ENCODE measurements at places on chromosomes 12 and 14.

DNA sequence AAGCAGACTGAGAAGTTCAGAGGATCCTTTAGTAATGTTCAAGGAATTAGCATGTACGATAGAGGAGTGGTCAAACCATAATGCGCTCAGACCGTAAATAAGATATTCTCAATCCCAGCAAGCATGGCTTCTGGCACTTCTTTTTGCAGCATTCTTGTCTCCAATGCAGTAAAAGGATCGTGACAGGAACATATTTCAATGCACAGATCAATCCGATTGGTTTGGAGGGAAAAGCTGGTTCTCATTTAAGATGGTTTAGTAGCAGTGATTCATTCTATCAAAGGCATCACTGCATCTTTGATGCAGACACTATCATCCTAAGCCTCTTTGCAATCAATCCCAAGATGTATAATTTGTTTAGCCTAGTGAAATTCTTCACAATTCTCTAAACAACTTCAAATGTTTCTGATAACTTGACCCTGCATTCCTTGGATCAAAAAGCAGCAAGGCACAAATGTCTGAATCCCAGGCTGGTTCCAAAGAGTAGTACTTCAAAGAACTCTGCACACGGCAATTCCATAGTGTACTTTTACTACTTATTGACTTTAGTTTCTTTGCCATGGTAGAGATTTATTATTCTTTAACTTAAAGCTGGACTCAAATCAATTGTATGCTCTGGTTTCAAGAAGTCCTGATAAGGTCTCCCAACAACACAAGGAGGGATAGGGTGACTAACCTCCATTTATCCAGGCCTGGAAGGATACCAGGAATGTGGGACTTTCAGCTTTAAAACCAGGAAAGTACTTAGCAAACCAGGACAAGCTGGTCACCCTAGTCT, 96.8 kb upstream of the MDM1 start:
- DNase-seq = no peak

GRCh38 chr12:124565656-124566160, 1.7 kb downstream of the NCOR2 start:
- no peak for DNase-seq

GRCh38 chr14:90137807-90138206, 76.0 kb downstream of the KCNK13 start:
- no peak for DNase-seq

- no peak for DNase-seq
Observed at GRCh38 chr14:103206836-103207387, 83.7 kb downstream of the TNFAIP2 start.

DNA sequence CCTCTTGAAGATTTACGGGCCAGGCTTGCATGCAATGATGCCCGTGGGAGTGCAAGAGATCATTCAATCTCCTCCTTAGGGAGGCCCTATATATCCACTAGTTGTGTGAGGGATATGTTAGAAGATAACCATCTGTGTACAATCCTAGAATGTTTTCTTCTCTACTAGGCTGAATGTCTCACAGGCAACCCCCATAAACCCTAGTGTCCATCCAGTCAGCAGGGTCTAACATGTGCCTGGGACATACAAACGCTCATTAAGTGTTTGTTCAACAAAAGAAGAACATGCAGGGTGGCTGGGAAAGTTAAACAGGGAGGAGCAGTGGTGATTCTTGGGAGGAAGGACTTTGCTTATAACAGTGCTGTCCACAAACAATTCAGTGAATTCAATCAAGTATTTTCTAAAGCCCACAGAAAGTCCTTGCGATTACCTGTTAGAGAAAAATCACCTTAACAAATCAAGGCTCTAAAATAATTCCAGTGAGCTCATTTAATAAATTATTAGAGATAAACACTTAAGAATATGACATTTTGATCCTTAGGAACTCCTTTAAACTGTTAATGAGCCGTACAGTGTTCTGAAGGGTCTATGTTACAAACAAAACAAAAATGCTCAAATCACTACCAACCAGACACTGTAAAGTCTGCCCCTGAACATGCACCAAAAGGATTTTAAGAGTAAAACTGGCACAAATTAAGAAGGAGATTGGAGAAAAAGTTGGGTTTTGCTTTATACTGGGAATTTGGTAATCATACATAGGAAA, 96.6 kb upstream of the FERMT2 start:
- no peak for DNase-seq

DNA sequence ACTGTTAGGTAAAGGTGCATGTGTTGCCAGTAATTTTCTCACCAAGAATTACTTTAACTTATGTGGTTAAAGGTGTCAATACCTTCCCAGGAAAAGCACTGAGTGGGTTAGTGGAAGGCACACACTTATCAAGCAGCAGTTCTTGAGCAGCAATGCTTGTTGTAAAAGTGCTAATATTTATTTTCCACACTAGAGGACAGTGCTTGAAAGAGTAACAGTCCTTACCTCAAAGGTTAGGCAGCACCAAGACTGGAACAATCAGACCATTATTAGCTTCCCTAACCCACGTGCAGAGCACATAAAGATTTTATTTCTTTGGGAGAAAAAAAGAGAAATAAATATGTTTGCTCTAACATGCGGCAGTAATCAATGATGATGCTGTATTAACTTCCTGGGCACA, 48.8 kb upstream of the KRR1 start:
- DNase-seq = no peak

DNA sequence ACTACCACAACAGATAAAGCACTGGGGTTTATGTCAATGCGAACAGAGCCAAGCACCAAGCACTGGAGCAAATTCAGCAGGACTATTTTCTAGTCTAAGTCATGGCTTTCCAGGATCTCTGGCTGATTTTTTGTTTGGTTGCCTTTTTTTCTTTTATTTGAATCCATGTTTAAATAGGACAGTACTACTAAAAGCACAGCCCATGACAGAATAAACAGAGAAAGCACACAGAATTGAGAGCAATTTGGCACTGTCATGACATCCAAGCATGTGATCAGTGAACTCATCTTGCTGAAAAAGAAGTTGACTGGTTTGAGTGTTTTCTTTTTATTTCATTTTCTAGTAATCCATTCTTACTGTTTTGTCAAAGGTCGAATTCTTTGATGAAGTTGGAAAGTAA, 23.1 kb upstream of the RERG start:
- no peak for DNase-seq

- no peak for DNase-seq
Observed at GRCh38 chr12:115149685-115150378, 465.9 kb upstream of the TBX3 start.

- DNase-seq = no peak
Observed at GRCh38 chr12:1503281-1503711, 91.1 kb downstream of the FBXL14 start.

DNA sequence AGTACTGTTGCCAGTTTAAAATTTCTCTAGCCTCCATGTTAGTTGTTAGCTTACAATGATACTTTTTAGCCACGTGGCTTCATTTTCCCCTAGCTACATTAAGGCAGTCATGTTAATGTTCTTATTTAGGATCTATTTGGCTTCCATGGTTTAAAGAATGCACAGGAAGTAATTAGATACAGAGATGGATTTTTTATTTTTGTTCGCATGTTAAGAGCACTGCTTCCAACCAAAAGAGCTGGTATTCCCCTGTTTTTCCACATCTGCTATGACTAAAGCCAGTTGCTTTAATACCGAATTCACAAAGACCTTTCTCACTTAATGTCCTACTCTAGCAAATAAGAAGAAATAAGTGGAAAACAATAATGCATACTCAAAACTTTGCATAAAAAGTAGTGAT, 45.1 kb downstream of the PRORP start:
- no peak for DNase-seq

- DNase-seq = no peak
Observed at GRCh38 chr12:104698871-104699270, 242.1 kb downstream of the CHST11 start.

DNA sequence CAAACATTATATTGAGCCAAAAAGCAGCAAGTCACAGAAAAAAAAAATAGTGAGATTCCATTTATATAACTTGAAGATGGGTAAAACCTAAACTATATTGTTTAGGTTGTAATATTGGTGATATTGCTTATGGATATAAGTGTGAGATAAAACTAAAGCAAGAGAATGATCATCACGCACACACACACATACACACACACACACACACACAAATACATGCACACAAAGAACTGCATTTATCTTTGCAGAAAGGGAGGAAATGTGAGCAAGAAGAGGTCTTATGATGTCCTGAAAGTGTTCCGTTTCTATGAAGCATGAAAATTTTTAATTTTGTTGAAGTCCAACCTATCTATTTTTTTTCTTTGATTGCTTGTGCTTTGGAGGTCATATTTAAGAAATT, 16.4 kb upstream of the AMN1 start:
- no peak for DNase-seq

DNA sequence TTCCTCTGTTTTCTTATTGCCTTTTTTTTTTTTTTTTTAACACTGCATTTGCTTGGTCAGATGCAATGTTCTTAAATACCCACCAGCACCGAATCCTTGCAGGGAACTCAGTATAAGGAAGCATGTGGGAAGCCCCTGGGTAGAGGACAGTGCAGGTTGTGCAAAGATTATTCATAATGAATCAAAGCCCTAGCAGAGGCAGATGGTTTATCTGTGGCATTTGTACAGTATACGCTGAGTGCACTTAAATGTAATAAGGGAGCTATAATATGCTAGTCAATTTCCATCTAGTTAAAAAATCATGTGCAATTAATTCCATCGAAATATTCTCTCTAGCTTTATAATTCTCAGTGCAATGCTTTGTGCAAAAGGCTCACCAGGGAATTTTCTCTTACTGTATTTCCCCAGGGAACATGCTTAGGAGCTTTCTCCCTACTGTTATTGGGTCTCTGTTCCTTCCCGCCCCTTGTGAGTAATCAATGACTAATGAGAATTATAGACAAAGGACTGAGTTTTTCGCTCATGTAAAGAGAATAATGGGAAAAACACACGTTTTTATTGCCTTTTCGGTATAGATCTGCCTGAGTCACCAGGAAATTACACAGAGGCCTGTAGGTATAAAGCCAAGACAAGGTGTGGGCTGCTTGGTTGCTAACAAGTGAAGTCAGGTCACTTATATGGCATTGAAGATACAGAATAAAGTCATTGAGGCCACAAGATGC, 1214.3 kb upstream of the TMEM132C start:
- no peak for DNase-seq

- DNase-seq = no peak
Observed at GRCh38 chr12:53170215-53170614, 10.3 kb upstream of the ZNF740 start.

DNA sequence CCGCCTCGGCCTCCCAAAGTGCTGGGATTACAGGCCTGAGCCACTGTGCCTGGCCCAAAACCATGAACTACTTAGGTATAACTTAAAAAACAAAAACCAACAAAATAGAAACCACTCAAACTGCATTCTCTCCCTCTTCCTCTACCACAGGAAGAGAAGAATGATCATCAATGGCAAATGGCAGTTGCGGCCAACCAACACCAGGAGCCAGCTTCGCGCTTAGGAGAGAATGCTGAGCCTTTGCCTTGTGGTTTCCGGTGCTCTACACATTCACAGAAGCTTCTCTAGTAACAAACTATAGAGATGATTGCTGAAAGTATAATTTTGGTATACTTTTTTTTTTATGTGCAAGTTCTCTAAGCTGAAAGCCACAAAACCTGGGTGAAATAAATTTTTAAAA, 17.1 kb downstream of the CATSPERB start:
- no peak for DNase-seq

DNA sequence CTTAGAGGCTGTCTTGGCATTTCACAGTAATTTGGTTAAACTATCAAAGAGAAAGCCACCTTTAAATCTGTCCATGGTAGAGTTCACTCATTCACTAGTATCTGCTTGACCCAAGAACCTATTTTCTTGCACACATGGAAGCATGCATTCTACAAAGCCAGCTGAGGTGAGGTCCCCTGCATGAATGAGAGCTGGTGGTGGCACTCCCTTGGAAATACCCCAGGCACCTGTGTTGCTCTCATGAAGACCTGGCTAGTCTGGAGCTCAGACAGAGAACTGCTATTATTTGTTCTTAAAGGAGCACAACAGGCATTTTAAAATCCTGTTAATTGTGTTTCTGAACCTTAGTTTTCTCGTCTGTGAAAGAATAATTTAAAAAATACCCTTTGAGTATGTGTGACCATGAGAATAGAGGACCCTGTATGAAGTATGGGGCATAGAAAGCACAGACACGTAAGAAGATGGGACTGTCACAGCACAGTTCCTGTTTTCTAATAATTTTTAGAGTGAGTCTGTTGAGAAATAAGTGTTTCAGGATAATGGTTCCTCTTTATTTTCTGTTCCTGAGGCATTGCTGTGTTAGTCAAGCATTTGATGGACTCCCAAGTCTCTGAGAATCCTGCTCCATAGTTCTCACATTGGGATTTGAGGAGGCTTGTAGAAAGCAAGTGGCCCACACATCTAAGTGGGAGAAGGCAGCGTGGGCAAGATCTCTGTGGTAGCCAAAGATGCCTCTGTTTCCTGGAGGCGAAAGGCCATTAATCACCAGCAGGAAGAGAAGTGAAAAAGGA, 10.9 kb downstream of the RGS6 start:
- no peak for DNase-seq

DNA sequence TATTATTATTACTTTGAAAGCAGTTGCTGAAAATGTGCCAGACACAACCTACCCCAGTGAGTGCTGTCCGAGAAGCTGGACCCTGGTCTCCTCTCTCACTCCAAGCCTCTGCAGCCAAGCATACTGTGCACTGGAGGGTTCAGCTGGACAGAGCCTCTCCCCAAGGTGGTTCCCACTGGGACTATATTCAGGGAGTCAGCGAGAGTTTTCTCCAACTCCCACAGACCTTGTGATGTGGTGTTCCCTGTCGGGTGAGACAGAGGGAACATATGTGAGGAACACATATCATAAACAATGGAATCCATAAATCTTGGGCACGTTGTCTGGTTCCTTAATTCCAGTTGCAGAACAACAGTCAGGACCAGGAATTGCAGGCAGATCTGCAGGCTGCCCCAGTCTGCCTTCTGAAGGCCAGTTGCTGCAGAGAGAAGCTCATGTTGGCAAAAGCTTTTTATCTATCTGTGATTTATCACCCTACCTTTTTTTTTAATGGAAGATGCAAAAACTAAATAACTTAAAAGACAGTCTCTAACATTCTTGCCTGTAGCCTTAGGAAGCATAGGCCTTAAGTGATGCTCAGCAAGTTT, 619.8 kb upstream of the TBX3 start:
- DNase-seq = no peak

DNA sequence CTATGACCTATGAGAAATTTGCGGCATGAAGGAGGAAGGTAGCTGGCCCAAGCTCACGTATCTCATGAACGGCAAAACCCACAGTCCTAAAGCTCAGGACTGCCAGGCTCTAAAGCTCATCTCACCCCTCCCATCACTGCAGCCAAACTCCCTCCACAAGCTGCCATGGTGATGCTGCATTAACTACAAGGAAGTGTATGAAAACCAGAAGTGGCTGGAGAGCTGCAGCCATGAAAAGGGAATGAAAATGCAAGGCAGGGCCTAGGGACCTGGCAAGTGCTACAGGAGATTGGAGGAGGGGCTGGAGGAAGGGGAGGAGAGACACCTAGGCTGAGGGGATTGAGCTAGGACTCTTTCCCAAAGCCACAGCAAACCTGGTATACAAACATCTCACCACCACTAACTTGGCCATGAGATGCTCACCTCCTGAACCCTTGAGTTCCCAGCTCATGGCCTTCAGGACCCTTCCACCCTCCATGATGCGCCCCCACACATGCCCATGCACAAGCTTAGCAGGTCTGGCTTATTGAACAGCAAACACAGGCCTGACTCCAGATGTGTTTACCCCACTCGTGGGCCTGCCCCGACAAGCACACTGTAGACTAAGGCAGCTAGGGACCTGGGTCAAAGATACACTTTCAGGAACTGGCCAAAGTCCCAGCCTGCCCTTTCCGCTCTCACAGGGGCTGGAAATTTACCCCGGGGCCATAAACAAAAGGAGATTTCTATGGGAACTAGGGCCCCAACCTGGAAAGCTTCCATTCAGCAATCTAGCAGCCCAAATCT, 42.0 kb downstream of the LTBP2 start:
- DNase-seq = no peak

- no peak for DNase-seq
Observed at GRCh38 chr12:104490850-104491249, 34.1 kb downstream of the CHST11 start.

Data from hematopoietic multipotent progenitor cell treated with erythropoietin and hydrocortisone succinate and interleukin-3 and kit ligand, for 8 days (in vitro differentiated cells).